AG10803 (cell line): ENCODE measurements at places on chromosomes 4 and X.

- no peak for DNase-seq
These were observed 18.4 kb downstream of the HMX1 start for GRCh38 chr4:8853249-8853648.

- DNase-seq = peak; percentile 50
These were observed 31.9 kb downstream of the CBR4 start for GRCh38 chr4:168978001-168978700.

GRCh38 chr4:151801547-151802516 lies 41.0 kb upstream of the GATB start:
- DNase-seq = peak; percentile 44

- DNase-seq = no peak
These were observed 25.1 kb upstream of the USO1 start for GRCh38 chr4:75699299-75699698.

DNA sequence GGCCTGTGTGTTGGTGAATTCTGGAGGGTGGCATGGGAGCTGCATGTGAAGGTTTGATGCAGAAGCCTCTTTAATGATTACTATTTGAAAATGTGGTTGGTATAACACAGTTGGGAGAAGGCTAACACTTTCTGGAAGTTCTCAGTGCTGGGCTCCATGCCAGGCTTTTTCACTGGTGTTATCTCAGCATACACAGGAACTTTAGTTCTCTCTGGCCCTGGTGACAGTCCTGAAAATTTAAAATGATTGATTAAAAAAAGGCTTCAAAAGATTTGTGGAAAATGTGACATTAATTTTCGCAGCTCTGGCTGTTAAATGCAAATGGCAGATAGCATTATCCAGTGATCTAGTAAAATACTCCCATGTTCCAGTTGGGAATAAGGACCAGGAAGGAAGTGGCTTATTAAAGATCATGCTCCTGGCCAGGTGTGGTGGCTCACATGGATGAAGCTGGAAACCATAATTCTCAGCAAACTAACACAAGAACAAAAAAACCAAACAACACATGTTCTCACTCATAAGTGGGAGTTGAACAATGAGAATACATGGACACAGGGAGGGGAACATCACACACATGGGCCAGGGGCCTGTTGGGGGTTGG lies 36.6 kb downstream of the DIPK2B start:
- no peak for DNase-seq

DNA sequence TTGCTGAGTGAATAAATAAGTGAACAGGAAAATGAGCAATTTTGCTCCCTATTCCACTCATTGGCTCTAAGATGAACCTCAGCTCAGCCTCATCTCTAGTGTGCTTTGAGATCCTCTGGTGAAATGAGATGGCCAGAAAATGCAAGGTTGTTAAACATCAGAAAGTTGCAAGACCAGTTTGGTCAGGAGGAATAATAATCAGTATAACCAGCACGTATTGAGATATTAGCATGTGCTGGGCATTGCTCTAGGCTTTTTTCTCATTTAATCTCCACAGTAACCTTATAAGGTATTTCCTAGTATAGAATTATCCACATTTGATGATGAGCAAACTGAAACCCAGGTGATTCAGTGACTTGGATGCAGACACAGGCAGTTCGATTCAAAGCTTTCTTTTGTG lies 110.5 kb upstream of the PAK3 start:
- DNase-seq = no peak

GRCh38 chr4:24850674-24851073 lies 55.3 kb downstream of the SOD3 start:
- DNase-seq = peak; percentile 83

- peak; percentile 22 for DNase-seq
These were observed 339.7 kb upstream of the PCDH7 start for GRCh38 chr4:30380404-30380998.

DNA sequence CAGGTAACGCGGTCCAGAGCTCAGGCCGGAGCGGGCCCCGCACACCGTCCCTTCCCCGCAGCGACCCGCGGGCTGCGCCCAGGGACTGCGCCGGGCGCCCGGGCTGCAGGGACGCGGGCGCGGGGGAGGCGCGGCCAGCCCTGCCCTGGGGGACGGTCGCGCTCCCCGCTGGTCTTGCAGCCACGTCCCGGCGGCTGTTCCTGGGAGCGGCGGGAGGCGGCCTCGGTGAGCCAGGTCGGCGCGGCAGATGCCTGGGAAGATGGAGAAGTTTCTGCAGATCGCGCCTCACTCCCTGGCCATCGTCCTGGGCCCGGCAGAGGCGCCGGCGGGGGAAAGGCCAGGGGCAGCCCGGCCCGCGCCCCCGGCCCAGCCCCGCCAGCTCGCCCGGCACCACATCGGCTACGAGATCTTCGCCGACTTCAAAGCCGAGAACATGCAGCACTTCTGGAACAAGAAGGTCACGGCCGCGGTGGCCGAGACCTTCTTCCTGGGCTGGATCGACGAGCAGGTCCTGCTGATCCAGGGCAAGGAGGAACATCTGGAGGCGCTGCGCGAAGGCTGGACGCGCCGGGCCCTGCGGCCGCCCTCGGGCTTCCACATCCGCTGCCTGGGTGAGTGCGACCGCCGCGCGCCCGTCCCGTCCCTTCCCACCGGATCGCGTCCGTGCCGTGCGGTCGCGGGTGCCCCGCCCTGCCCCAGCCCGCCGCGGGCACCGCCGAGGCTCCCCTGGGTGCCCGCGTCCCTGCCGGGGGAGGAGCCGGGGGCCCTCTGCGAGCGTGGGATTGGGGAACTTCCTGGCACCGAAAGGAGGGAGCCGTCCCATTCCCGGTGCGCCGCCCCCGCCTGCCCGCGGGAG lies 107.4 kb upstream of the STOX2 start:
- peak; percentile 6 for DNase-seq

DNA sequence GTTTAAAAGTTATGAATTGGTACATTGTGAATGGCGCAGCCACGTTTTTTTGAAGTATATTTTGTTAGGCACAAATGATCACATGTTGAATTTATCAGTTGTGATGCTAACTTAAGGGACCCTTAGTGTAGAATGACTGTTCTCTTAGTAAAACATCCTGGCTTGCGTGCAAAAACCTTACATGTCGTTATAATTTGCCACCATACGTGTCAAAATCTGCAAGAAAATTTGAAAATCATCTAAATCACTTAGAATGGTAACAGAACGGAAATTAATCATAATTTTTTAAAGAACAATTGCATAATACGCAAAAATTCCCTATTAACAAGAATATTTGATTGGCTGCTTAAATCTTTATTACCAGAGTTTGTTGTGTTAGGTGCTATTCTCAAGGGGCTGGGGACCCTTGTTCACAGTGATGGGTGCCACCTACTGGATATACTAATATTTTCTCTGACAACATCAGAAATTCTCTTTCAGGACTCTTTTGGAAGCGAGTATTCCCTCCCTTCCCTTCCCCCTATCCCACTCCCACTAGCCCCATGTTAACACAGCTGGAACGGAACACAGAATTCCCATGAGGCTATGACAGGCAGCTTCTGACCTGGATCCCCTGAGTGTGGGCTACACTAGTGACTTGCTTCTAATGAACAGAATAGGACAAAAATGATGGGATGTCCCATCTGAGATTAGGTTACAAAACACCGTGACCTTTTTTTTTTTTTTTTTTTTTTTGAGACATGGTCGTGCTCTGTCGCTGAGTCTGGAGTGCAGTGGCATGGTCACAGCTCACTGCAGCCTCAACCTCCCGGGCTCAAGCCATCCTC lies 71.8 kb downstream of the SUPT20HL2 start:
- DNase-seq = peak; percentile 18

GRCh38 chr4:105147553-105148161 lies 981 bp downstream of the TET2 start:
- DNase-seq = peak; percentile 25

- no peak for DNase-seq
These were observed at the start of gene GUCY1A1 for GRCh38 chr4:155666344-155667221. Gene GUCY1A1, plus strand, starts transcription at chr4:155666848. Its CDS starts 30,020 bp downstream, at chr4:155696868.

- peak; percentile 33 for DNase-seq
These were observed 157.6 kb downstream of the GASK1B start for GRCh38 chr4:158015241-158015640.

DNA sequence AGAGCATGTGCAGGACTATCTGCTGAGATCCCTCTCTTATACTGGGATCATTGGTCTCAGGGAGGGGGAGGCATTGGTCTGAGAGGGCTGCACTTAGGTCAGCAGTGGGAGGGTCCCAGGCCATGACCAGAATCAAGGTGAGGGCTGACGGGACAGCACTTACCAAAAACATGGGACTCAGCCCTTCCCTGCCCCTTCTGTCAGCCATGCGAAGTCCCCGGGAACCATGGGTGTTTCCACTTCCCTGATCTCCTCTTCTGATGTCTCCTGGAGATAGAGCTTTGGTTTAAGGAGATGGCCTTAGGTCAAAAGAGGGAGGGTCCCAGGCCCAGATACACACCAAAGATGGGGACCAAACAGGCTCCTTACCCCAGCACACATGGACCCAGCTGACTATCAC lies 12.9 kb upstream of the HSFX1 start:
- DNase-seq = no peak

GRCh38 chr4:80134936-80135701 lies 62.1 kb upstream of the ANTXR2 start:
- no peak for DNase-seq

DNA sequence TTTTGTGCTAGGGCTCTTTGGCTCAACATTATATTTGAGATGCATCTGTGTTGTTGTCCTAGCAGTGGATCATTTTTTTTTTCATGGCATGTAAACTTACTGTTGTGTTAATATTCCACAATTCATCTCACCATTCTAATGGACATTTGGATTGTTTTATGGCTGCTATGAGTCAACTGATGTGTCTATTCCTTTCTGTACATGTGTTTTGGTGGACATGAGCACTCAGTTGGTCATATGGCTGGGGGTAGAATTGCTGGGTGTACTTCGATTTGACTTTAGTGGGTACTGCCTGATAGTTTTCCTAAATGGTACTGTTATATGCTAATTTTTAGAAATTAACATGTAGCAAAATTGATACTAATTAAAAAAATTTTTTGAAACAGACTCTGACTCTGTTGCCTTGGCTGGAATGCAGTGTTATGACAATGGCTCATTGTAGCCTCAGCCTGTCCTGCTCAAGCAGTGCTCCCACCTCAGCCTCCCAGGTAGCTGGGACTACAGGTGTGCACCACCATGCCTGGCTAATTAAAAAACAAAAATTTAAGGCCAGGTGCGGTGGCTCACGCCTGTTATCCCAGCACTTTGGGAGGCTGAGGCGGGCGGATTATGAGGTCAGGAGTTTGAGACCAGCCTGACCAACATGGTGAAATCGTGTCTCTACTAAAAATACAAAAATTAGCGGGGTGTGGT lies 9.0 kb downstream of the FAM193A start:
- DNase-seq = no peak

GRCh38 chr4:139256349-139256748 lies 23.7 kb downstream of the MGARP start:
- no peak for DNase-seq

- no peak for DNase-seq
These were observed 459.1 kb downstream of the FSTL5 start for GRCh38 chr4:161704653-161705052.

DNA sequence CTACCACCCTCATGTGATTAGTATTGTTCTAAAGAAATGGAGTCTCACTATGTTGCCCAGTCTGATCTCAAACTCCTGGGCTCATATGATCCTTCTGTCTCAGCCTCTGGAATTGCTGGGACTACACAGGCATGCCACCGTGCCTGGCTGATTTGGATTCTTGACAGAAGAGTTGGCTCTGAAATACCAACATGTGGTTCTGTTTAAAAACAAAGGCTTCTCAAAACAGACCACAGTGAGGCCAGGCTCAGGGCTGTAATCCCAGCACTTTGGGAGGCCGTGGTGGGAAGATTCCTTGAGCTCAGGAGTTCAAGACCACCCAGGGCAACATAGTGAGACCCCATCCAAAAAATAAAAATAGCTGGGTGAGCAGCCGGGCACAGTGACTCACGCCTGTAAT lies 126.7 kb downstream of the DHRSX start:
- DNase-seq = peak; percentile 90

GRCh38 chr4:157143369-157143768 lies 67.4 kb downstream of the GLRB start:
- peak; percentile 37 for DNase-seq

DNA sequence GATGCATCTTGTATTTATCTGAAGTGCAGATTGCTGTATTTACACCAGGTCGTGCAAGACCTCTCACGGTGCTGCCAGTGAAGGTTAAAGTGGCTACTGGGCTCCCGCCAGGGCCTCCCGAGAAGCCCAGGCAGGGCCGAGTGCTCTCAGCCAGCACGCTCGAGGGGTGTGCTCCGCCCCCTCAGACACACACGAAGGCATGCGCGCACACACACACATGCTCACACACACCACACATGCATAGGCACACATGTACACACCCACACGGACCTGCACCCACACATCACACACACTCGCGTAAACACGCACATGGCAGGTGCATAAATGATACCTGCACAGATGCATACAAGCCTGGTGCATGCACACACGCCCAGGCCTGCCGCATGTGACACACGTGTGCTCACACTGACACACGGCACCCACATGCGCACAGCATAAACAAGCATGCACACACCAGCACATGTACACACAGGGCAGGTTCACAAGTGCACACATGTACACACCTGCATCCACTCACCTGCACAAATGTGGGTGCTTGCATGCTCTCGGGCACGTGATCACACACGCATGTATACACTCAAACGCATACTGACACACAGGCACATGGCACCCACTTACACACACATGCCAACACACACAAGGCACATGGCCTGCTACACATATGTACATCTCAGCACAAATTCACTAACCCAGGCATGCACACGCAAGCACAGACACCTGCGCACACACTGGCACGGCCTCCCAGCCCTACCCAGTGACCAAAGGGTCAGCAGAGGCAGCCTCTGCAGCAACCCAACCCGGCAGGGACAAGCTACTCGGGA lies 71.6 kb downstream of the FAM53A start:
- DNase-seq = no peak

DNA sequence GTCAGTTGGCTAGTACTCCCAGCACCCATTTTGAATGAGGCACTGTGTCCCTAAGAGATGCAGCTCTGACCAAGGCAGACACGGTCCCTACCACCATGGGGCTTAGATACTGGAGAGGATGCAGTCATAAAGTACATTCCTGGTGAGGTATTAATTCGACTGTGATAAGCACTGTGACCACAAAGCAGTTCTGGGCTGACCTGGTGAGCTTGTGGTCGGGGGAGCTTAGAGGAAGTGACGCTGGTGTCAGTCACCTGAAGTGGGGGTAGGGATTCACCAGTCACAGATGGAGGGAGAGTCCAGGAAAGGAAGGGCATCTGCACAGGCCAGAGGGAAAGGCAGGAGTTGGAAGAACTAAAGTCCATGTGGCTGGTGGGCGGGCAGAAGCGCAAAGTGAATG lies 15.8 kb upstream of the CLTRN start:
- peak; percentile 1 for DNase-seq

- DNase-seq = peak; percentile 1
These were observed at the start of gene DMD for GRCh38 chrX:33211356-33212260. Gene DMD, minus strand, starts transcription at chrX:33211549. Its CDS starts 237 bp downstream, at chrX:33211312.
